Fibroblast of villous mesenchyme (primary cell): ENCODE measurements at places on chromosomes 5 and 9.
A peak's percentile ranks its signal among the peaks of the same experiment; 100 is the strongest.

GRCh38 chr5:154081246-154081645 lies 42.5 kb downstream of the MFAP3 start:
- DNase-seq: no peak

DNA sequence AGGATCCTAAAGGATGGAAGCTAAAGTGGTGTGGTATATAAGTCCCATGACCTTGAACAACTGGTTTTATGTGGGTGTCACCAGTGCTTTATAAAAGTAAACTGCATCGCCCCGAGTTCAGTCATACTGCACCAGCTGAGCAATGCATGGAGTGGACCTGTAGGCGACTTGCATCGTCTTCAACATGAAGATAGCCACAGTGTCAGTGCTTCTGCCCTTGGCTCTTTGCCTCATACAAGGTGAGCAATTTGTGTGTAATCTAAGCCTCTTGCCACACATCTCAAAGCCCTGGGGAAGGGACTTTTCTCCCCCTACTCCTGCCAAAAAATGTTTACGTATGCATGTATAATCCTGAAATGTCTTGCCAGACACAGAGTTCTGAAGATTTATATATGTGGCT lies at the start of gene SPINK5:
SPINK5 (plus strand) TSS at position 120 of the 400 bp plus-strand sequence; CDS start at position 185, 65 bp downstream.
- DNase-seq: no peak

GRCh38 chr9:114203410-114204140 lies 48.2 kb downstream of the COL27A1 start:
- peak; percentile 77 for DNase-seq

GRCh38 chr5:95533761-95534160 lies 21.0 kb downstream of the SKIC3 start:
- no peak for DNase-seq

DNA sequence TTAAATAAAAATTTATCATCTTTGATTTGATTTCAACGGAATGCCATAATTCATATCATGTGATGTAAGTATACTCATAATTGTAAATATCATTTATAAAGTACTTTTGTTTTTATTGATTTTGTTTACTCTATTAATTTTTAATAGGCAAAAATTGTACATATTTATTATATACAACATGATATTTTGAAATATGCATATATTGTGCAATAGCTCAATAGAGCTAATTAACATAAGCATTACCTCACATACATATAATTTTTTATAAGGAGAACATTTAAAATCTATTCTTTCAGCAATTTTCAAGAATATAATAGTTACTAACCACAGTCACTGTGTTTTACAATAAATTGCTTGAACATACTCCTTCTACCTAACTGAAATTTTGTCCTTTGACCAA lies 25.0 kb upstream of the CCNH start:
- DNase-seq: no peak

DNA sequence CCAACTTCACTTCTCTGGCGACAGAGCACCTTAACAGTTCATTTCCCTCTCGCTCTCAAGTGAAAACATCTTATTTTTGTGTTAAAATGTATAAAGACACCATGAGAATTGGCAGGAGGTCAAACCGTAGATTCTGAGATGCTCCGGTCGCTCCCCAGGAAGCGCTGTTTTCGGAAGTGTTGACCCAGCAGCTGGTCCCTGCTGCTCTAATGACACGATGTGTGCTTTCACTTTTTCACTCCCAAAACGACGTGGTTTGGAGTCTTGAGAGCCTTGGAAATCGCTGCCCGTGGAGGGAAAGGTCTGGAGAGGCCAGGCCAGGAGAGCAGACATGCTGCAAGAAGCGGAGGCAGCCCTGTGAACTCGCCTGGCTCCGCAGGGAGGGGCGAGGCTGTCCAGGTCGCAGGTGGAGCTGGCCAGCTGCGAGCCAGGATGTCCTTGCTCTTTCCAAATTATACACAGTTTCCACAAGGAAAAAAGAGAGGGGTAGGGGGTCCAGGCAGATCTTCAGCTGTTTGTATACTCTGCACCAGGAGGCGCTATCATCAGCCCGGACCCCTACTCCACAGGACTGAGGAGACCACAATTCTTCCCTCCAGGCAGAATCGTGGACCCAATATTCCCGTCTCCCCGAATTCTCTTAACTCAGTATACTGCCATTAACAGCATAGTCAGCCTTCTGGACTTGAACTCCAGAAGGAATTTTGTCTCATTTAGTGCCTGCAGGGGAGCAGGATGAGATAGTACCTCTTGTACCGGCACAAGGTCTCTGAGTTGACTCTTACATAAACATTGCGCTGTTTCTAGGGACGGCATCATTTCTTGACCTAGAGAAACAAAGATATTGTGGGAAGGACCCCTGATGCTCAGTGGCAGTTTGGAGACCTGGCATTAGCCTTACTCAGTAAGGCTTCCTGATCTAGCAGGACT lies 248.6 kb upstream of the ANKRD55 start:
- peak; percentile 69 for DNase-seq

DNA sequence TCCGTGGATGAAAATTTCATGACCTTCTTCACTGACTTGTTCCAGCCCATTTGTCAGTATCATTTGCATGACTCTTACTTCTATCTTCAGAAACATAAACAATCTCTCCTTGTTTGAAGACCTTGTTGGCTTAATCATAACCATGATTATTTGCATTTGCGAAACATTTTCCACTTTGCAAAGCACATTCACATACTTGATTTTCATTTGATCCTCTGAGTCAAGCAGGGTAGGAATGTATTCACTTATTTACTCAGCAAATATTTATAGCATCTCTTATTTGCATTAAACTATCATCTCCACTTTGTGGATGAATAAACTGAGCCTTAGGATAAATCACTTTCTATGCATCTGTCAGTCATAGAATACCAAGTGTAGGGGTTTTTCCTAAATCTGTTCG lies 343.0 kb upstream of the SGCD start:
- no peak for DNase-seq

DNA sequence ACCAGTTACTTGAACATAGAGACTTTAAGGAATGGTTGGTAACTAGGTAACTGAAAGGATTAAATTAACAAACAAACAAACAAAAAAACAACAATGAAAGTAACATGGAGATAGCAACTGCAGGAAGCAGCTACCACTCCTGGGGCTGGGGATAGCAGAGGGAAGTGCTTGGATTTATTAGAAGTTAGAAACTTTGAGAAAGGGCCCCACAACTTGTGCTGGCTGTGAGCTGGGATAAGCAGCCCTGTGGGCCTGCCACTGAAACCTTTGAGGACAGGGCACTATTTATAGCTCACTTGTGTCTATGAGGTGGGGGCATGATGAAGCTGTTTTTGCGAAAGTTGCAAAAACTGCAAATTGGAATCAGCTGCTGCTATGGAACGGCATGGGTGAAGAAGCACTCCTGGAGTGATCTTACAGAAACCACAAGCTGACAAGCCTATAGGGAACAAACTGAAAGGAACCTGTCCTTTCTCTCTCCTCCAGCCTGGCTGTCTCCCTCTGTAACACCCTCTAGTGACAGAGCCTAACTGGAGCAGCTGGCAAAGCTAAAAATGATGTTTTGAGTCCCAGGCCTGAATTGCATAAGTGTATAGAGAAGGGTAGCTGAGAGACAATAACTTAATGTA lies 91.4 kb upstream of the RANBP6 start:
- peak; percentile 70 for DNase-seq

DNA sequence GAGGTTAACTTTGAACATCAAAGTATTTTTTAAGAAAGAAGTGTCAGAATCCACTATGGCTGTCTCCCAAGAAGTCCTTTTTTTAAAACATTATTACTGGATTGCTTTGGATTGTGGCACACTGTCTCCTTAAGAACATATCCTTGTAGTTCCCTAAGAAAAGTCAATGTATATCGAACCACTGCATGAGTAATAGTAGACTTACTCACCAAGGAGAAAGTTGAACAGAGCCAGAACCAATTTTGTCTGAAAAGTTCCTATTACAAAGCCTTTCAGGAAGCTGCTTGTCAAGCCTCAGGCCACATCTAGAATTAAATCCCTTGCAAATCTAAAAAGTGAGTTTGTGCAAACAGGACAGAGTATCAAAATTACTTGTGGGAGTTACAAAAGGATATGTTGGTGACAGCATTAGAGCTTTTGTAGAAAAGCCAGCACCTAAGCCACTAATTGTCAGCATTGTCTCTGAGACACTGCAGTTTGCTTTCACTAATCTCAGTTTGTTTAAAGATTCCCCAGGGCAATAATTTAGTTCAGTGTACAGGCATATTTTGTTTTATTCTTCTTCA lies 195.4 kb downstream of the MPDZ start:
- DNase-seq: peak; percentile 9

DNA sequence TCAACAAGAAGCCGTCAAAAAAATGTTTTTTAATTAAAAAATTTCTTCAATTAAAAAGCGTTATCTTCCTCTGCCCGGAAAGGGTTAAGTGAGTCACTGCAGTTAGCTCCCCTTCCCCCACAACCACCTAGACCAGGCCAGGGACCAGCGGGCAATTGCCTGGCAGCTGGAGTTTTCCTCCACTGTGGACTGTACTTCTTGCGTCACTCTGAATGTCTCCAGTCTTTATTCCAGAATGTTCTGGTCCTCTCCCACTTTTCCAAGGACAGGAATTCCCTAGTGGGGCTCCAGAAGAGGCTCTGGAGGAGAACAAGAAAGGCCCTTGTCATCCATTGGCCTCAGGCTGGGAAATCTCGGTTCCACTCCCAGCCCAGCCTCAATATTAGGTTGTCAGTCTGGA lies 114.0 kb downstream of the C9orf50 start:
- DNase-seq: peak; percentile 71

GRCh38 chr5:65329266-65329665 lies 152.5 kb downstream of the ADAMTS6 start:
- DNase-seq: peak; percentile 36

- DNase-seq: no peak
Observed at GRCh38 chr5:168341178-168341577, 49.7 kb downstream of the WWC1 start.

DNA sequence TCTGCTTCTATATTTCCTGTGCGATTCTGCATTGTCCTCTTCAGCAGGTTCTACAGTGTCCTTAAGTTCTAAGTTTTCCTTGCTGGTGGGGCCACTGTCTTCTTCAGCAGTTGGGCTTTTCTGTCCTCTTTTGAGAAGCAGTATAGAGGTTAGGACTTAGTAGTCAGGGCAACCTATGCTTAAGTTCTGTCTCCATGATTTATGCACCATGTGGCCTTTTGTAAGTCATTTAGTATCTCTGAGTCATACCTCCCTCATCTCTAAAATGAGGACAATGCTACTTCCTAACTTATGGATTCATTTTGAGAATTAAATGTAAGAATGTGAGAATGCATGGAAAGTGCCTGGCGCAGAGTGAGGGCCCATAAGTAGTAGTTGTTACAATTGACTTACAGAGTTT lies 46.8 kb downstream of the GRIN3A start:
- no peak for DNase-seq

GRCh38 chr5:157269165-157269671 lies 3.3 kb downstream of the CYFIP2 start:
- DNase-seq: no peak
